Stimulated activated CD8-positive, alpha-beta memory T cell treated with anti-CD3 and anti-CD28 coated beads, Interleukin-2, amount 100 ng/mL, for 1 hour (primary cell): ENCODE measurements at places on chromosomes 16 and 17.

DNA sequence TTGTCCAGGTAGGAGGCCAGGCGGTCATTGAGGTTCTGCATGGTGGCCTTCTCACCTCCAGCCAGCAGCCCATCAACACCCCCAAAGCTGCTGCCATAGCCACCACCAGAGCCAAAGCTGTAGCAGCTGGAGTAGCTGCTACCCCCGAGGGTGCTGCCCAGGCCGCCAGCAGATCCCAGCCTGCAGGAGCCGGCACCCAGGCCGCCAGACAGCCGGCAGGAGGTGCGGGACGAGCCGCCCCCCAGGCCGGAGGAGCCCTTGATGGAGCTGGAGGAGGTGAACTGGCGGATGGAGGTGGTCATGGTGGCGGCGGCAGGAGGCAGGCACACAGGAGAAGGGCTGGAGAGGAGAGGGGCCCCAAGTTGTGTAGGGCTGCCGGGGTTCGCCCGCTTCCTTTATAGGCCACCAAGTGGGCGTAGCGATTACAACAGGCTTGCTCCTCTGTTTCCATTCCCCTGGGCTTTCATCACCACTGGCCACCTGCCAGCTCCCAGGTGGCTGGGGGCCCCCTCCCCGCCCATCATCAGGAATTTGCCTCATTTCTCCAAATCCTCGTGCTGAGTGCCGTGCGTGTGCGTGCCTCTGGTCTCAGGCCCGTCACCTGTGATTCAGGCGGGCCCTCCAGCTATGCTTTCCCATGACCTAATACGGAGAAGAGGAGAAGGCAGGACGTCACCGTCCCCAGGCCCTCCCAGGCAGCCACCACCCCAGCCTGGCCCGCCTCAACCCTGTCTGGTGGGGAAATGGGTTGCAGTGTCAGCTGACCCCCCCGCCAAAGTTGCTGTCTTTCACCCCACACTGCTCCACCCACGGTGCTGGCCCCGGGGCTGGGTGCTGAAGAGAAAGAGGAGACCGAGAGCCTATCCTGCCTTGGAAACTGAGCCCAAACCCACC is at the start of gene KRT17:
TSS of gene KRT17 (minus strand) at position 368 of the 894 bp plus-strand sequence. CDS start at position 302, 66 bp downstream.
- no peak for DNase-seq

DNA sequence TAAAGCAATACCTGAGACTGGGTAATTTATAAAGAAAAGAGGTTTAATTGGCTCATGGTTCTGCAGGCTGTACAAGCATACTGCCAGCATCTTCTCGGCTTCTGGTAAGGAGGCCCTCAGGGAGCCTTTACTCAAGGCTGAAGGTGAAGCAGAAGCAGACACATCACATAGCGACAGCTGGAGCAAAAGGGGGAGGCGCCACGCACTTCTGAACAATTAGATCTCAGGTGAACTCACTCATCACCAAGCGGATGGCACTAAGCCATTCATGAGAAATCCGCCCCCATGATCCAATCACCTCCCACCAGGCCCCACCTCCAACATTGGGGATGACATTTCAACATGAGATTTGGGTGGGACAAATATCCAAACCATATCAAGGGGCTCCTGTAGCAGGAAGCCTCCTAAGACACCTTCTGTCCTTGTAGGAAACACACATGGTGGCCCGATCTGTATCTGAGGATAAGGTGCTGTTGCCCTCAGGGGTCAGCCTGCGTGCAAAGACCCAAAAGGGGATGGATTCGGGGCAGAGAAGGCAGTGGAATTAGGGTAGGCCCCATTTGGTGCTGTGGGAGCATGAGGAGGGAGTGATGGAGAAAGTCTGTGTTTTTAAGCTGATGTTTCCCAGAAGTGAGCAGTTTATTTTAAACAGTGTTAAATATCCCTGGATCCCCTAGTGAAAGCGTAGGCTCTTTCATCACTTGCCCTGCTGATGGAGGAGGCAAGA is 23.0 kb downstream of the IL21R start:
- DNase-seq: no peak

GRCh38 chr17:17200831-17201230 is 5.3 kb downstream of the PLD6 start:
- no peak for DNase-seq

DNA sequence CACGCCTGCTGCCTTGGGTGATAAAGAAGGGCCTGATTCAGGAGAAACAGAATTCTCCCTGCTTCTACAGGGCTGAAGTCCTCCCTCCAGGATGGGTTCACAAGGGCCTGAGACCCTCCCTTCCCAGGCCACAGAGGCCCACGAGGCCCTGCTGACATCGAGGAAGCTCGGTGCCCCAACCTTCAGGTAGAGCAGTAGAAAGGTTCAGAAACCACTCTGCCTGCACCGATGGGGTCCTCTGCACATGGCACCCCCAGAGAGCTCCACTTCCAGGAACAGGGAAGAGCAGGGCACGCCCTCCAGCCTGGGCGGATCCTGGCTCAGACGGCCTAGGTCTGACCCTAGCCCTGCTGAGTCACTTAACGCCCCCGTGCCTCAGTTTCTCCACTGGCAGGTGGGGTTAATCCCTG is 773 bp downstream of the CENPX start:
- no peak for DNase-seq

GRCh38 chr17:7079581-7080455 is at the start of gene CLEC10A:
TSS of gene CLEC10A (minus strand) at chr17:7080251. CDS start at chr17:7078812, 1,439 bp downstream.
- DNase-seq: no peak
